ENCODE measurements at places on chromosomes 4 and X. TPM values are rescaled to one million over a fixed set of nuclear protein-coding genes. Genes with fewer than 3 reads are reported as not detected.

DNA sequence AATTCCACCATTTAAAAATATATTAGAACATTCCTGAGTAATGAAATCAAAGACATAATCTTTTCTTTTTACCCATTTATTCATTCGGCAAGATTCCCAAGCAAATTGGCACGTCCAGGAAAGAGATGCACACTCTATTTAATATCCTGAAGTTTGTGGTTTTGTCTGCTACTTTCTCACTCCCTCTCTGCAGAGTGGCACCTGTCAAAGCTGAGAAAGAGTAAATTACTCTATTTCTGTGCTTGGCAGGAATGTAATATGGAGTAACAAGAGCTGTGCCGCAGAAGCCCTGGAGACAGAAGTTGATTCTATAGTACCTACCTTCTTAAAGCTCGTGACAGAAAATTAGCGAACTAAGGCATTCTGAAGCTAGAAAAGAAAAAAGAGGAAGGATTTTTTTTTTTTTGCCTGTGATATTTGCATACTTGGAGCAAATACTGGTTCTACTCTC lies 5.5 kb downstream of the GSTCD start:
- no peak for DNase-seq

GRCh38 chr4:5887011-5887360 lies 5.9 kb downstream of the CRMP1 start:
- DNase-seq: no peak

MFAP3L gene
- 0.70 TPM for total RNA-seq

CORIN gene
- total RNA-seq: not detected

- DNase-seq: no peak
Observed at GRCh38 chr4:158020176-158020575, 152.6 kb downstream of the GASK1B start.

GRCh38 chr4:65724973-65725372 lies 54.7 kb upstream of the EPHA5 start:
- no peak for DNase-seq

GRCh38 chr4:67918428-67918827 lies 34.6 kb upstream of the TMPRSS11D start:
- no peak for DNase-seq

GPR34 gene
- total RNA-seq: 0.24 TPM

DNA sequence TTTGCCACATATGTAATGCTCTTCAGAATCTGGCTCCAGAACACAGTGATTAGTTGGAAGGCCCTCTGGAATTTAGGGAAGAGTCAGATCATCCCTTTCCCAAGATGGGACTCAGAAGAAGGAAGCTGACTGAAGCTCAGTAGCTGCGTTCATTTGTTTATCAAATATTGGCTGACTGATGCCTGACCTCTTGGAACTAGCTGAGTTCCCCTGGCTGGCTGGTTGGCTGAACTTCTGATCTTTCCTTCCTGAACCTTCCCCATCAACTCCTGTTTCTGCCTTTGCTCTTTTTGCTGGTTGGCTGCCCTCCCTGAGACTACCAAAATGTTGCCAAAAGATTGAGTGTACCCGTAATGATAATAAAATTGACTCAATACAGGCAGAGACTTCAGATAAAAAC lies 866.5 kb upstream of the INTU start:
- DNase-seq: no peak

DNA sequence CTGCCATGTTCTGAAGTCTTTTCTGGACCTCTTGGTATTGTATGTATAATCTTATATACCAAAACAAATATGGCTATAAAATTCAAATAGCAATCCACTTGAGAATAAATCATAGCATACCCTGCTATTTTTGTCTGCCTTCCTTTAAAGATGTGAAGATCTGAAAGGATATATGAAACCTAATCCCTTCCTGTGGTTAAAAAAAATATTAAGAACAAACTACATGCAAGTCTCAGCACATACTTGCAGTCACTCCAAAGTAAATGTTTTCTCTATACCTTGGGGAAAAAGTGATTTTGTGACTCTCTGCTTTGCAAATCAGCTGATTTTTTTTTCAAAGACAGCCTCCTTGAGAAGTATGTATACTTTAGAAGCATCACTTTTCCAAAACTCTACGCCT lies 322.9 kb downstream of the ANKRD50 start:
- DNase-seq: no peak

- no peak for DNase-seq
Observed at GRCh38 chr4:34850968-34851367, 1393.3 kb downstream of the ARAP2 start.

MAGEB6B gene
- total RNA-seq: not detected
